ENCODE measurements at places on chromosomes 2 and 18.

DNA sequence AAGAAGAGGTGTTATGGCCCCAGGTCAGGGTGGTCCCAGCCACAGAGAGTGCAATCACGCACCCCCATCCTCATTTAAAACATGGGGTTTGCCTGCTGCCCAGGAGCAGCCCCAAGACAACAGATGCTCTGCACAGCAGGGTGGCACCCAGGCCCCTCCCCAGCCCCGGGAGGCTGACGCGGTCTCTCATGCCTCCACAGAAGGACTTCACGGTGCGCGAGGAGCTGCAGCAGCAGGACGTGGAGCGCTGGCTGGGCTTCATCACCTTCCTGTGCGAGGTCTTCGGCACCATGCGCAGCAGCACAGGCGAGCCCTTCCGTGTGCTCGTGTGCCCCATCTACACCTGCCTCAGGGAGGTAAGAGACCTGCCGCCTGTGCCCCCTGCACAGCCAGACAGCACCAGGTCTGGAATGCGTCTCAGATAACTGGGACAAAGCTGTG, 133.7 kb downstream of the SMAD7 start:
- no peak for DNase-seq

- DNase-seq: no peak
Observed at GRCh38 chr18:58998401-58999203, 133.9 kb downstream of the ZNF532 start.

DNA sequence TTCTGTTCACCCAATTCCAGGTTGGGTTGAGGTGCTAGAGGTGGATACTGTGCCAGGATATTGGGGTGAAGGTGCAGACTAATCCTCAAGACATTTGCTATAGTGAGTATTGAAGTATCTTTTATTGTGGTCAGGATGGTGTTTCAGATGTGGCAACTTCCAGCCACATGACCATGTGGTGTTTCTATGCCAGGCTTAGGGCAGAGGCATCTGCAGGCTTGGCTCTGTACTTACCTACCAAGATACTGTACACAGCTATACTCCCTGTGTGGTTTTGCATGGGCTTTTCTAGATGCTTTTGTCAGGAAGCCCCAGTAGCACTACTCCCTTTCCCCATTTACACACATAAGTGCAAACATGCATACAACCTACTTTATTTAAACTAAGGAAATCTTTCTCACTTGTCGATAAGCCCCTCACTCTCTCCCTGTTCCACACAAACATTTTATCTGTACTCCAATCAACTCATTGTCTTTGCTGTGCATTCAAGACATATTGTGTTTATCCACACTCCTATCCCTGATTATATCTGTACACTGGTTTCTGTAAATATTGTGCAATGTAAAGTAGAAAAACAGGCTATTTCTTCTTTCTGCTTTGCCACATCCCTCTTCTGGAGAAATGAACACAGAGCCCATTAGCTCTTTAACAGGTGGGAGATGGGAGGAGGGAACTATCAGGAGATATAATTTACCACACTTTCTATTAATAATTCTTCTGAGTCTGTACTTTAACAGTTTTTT, 12.3 kb downstream of the ARL6IP6 start:
- DNase-seq: no peak

GRCh38 chr18:62715759-62716615, 646 bp downstream of the PHLPP1 start:
- DNase-seq: peak; percentile 13

DNA sequence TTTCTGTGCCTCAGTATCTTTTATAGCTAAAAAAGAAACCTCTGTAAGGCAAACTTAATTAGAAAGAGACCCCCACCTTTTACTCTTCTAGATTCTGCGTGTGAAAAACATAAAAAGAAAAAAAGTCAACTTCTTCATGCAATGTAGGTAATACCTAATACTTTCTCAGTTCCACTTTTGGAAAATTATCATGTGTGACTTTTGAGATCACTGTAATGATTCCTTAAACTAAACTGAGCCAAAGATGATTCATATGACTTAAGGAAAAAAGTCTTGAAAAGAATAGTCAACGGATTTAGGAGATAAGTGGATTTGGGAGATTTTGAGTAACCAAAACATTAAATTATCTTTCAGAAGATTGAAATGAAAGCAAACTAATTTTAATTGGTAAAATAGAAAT, 48.9 kb downstream of the PLEKHA3 start:
- no peak for DNase-seq

DNA sequence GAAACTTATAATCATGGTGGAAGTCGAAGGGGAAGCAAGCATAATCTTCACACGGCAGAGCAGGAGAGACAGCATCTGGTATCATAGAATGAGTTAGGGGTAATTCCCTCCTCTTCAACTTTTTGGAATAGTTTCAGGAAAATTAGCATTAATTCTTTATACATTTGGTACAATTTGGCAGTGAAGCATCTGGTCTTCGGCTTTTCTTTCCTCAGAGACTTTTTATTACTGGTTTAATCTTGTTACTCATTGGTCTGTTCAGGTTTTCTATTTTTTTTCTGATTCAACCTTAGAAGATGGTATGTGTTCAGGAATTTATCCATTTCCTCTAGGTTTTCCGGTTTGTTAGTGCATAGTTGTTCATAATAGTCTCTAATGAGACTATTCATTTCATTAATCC, 39.7 kb upstream of the ABCA12 start:
- DNase-seq: no peak

DNA sequence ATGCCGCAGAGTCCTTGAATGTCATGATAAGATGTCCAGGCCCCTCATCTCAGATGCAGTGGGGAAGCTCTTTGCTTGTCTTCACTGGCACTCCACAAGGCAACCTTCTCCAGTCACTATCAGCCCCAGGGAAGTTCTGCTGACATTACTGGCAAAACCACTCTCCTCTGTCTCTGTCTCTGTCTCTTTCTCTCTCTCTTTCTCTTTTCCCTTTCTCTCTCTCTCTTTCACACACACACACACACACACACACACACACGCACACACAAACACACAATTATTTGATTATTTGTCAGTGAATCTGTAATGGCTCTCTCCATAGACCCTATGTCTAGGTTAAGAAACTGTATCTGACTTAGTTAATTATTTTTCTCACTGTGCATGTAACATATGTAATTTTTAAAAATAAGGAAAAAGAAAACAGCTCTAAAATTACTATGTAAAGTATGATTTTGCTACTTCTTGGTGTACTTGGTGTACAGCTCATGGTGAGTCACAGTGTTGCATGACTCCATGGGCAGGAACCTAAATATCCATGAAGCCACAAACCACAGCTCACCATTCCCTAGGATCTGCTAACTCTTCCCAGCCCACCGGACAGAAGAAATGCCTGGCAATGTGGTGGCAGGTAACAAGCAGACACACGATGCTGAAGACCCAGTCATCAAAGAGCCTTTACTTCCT, 594.9 kb upstream of the ID2 start:
- no peak for DNase-seq

GRCh38 chr2:134218930-134219658, 34.8 kb upstream of the MGAT5 start:
- DNase-seq: no peak

DNA sequence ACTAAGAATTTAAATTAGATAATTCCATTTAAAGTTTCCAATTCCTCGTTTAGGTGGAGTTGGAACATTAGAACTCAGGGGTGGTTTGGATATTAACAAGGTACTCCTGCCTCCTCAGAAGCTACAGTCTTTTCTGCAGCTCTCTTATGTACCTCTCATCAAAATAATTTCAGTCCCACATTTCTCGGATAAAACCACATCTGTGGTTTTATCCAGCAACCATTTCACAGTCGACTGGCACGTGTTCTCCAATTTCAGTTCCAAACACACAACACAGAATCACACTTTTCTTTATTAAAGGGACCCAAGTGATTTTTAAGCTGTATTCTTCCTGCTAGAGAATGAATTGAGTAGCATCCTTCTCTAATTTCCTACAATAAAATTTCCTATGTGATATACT, 22.7 kb upstream of the NFU1 start:
- DNase-seq: no peak

- no peak for DNase-seq
Observed at GRCh38 chr2:37456479-37456878, 112.0 kb downstream of the QPCT start.

DNA sequence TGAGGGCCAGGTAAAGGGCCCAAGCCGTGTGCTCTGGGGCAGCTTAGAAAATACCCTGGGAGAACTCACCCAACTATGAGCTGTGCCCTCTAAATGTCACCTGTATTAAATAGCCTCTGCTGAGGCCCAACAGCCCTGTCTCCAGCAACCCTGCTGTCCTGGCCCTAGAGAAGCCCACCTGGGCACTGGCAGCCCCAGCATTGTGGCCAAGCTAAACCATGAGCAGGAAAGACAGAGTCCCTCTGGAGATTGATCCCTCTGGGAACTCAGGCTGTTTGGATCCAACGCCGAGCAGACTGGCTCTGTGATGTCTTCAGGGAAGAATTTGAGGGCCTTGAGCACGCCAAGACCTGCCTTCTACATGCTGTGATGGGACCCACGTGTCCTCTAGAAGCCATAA, 126.5 kb downstream of the TTC32 start:
- DNase-seq: no peak

DNA sequence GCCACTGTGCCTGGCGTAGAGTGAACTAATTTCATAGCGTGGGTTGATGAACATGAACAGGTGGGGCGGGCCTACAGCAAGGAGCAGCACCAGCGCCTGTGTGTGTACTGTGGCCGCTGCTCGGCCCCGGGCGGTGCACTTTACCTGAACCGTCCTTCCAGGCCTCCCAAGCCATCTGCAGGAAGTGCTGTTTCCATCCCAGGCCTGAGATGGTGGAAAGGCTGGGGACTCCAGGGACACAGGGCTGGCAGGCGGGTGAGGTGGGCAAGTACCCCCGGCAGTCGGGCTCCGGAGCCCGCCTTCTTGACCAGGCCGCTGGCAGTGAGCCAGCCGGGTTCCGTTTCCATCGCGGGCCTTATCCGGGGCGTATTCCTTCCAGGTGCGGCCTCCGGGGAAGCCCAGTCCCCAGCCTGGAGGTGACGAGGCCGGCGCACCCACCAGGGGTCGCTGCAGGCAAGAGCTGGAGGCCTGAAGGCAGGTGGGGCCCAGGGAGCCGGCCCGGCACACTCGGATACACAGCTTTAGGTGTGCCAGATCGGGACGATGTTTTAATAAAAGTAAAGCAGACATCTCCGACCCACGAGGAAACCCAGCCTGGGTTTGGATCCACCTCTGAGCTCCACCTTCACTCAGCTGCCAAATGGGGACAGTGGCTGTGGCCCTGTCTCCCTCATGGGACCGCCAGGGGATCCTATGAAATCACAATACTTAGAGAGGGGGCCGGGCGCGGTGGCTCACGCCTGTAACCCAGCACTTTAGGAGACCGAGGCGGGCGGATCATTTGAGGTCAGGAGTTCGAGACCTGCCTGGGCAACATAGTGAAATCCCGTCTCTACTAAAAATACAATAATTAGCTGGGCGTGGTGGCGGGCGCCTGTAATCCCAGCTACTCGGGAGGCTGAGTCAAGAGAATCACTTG, 22.7 kb upstream of the PDIA6 start:
- DNase-seq: peak; percentile 39

- no peak for DNase-seq
Observed at GRCh38 chr2:47666332-47666731, 116.6 kb upstream of the MSH6 start.

- DNase-seq: peak; percentile 1
Observed at GRCh38 chr2:200585730-200586643, at the start of gene AOX1. TSS of gene AOX1 (plus strand) at chr2:200586014. CDS start at chr2:200586109, 95 bp downstream.

DNA sequence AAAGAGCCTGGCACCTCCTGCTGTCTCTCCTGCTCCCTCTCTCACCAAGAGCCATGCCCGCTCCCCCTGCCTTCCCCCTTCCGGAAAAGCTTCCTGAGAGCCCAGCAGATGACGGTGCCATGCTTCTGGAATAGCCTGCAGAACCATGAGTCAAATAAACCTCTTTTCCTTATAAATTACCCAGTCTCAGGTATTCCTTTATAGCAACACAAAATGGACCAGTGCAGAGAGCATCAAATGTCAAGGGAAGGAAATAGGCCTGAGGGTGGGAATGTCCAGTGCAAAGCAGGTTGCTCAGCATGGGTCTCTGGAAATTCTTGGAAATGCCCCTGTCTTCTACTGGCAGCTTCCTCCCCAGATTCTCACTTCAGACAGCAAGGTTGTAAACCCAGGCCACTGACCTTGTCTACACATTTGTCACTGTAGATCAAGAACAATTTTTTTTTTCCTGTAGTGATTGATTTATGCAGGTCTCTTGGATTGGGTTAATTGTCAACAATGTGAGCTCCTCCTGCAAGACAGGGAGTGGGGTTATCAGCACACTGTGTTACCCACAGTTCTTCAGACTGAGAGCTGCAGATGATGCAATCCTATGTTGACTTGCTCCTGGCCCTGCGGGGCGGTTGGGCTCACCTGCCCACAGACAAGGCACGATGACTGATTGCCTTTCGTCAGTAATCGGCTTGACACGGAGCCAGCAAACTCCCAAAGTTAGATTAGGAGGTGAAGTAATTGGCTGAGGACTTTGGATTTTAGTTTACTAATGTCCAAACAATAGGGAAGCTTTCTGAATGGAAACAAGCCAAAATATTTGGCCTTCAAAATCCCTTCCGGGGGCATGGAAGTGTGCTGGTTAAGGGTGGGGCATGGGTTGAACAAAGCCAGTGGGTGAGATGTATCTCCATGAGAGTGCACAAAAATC, 5.4 kb upstream of the BOD1L2 start:
- DNase-seq: no peak

GRCh38 chr18:78953566-78953965, 26.1 kb upstream of the SALL3 start:
- no peak for DNase-seq

DNA sequence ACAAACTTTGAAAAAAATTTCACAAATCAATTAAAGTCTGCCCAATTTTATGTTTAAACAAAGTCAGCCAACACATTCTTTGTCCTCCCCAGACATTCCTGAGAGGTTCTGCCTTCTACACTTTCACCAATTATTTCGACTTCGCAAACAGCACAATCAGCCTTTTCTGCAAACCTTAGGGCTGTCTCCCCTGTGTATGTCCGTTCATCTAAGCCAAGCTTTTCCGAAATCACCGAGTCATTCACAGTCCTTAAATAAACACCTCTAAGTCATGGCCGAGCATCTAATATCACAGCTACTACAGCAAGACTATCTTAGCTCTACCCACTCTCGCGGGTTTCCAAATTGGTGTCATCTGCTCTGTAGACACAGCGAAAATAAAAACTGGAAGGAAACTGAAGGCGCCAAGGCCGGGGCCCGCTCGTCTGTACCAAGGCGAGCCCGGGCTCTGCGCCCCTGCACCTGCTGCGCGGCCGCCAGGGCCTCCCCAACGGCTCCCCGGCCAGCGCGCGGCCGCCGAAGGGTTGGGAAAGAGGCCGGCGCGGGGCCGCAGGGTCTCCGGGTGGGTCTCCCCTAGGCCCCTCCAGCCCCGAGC, 730 bp downstream of the ODC1 start:
- peak; percentile 18 for DNase-seq

- DNase-seq: no peak
Observed at GRCh38 chr18:31657823-31658669, 26.3 kb downstream of the B4GALT6 start.

GRCh38 chr2:158600155-158600802, 143.5 kb downstream of the PKP4 start:
- DNase-seq: no peak

- no peak for DNase-seq
Observed at GRCh38 chr2:137522620-137523011, 441.7 kb upstream of the HNMT start.
